ENCODE measurements at places on chromosomes 13 and 19. TPM values are rescaled to one million over a fixed set of nuclear protein-coding genes. Genes with fewer than 3 reads are reported as not detected.

Gene IRF2BP1
- total RNA-seq, result 44.3 TPM

Gene BCAM
- total RNA-seq, result 3.6 TPM

Gene WASF3
- 15.9 TPM for total RNA-seq

Gene SERP2
- 4.1 TPM for total RNA-seq

Gene CAPN12
- total RNA-seq, result 0.24 TPM

Gene LILRB3
- total RNA-seq, result not detected

Gene SHISA2
- not detected for total RNA-seq

Gene VSTM2B
- total RNA-seq, result not detected

Gene CGB1
- not detected for total RNA-seq

Gene RNF225
- total RNA-seq, result 0.32 TPM

Gene URAD
- not detected for total RNA-seq

Gene PGLYRP1
- total RNA-seq, result not detected

Gene PTH2
- total RNA-seq, result not detected

Gene CAPS
- total RNA-seq, result 31.5 TPM

Gene LGALS14
- not detected for total RNA-seq

Gene RDH8
- total RNA-seq, result not detected

Gene KLK8
- 0.16 TPM for total RNA-seq

Gene NKG7
- total RNA-seq, result not detected

Gene C19orf33
- total RNA-seq, result not detected

Gene ZNF99
- not detected for total RNA-seq

Gene C3
- 0.97 TPM for total RNA-seq

Gene COX6B2
- not detected for total RNA-seq

Gene IGFL3
- total RNA-seq, result 0.49 TPM

Gene PLK5
- under 0.01 TPM for total RNA-seq

Gene PNMA8A
- total RNA-seq, result 8.9 TPM

Gene ZNF433
- total RNA-seq, result 3.8 TPM

Gene LRFN3
- total RNA-seq, result 5.8 TPM

Gene ZNF296
- total RNA-seq, result 0.36 TPM

Gene TEX26
- total RNA-seq, result not detected

Gene TIMM44
- 52.4 TPM for total RNA-seq

Gene KCNC3
- not detected for total RNA-seq

Gene IGSF23
- total RNA-seq, result not detected

Gene EDNRB
- total RNA-seq, result 0.97 TPM

Gene DCT
- not detected for total RNA-seq

Gene ADGRE3
- total RNA-seq, result not detected

Gene ANGPTL8
- total RNA-seq, result not detected

Gene CPAMD8
- total RNA-seq, result 1.1 TPM

Gene MATK
- not detected for total RNA-seq

Gene GIPR
- total RNA-seq, result 0.49 TPM

Gene LILRB2
- not detected for total RNA-seq

Gene ZNF69
- total RNA-seq, result 8.3 TPM

Gene ZNF575
- total RNA-seq, result 0.32 TPM

Gene BCKDHA
- total RNA-seq, result 24.5 TPM

Gene PDE4C
- total RNA-seq, result 0.16 TPM
